ENCODE measurements at places on chromosomes 1 and 21.

- DNase-seq = no peak
Measured at GRCh38 chr1:45216861-45217260, 10.5 kb upstream of the ZSWIM5 start.

DNA sequence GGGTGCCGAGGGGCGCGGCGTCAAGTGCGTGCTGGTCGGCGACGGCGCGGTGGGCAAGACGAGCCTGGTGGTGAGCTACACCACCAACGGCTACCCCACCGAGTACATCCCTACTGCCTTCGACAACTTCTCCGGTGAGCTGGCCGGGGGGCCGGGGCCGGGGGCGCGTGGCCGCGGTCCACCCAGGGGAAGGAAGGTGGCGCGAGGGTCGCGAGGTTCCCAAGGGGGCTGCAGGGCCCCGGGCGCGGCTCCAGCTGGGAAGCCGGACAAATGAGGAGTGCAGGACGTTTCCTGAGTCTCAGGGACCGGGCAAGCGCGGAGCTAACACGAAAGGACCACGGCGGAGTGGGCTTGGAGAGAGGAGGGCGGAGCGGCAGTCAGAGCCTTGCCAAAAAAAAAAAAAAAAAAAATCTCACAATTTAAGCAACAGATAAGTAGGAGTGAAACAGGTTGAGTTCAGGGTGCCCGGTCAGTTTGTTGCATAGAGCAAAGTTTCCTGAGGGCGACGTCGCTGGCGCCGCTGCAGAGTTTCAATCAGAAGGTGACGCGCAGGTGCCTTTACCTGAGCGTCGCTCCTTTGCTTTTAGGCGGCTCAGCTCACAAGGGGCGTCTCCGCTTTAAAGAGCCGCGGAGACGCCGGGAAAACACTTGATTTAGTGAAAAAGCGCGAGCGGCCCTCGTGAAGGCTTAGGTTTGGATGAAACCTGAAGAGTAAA is 750 bp downstream of the RHOU start:
- peak; percentile 33 for DNase-seq

GRCh38 chr1:236753516-236753915 is 41.6 kb upstream of the MTR start:
- no peak for DNase-seq

DNA sequence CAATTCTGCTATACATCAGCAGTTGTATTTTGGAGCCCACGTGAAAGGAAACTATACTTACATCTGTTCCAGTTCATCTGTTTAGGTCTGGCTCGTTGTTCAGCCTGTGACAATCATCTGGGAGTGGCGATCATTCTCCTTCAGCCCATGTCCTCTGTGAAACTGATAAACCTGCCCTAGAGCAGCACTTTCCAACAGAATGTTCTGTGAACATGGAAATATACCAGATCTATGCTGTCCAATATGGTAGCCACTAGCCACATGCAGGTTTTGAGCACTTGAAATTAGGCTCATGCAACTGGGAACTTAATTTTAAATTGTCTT is 24.5 kb upstream of the COQ8A start:
- DNase-seq = no peak

DNA sequence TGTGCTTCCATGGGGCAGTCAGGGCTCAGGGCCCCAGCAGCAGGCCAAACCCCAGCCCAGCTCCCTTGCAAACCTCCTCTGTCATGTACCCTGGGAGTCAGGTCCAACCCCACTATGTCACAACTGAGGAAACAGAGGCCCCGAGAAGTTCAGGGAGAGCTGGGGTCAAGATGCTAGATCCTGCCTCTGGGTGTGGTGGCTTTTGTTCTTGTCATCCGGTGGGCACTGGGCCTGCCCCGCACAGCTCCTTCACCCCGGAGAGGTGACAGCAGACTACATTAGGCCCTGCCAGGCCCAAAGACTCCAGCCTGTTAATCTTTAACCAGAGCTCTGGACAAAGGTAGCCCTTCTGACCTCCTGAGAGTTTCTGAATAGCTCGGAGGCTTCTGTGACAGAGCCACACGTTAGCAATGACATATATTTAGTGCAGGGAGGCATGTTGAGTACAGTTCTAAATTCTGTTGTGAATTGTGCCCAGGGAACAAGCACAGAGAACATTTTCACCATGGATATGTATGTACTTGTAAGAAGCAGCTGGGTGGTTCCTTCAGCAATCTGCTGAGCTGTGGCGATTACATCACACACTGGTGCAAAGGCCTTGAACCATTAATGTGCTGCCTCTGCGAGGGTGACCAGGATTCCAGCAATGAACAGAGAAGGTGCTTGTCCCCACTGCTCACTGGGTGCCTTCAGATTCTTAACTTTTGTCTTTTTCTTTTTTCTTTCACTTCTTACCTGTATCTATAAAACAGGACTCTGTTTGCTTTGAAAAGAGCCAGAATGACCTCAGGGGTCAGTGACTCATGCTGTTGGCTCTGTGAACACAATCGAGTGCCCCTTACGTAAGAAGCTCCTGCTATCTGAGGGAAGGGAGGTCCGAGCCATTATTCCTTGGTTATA is 102.8 kb downstream of the RHOU start:
- no peak for DNase-seq

GRCh38 chr1:51945591-51945990 is 44.9 kb downstream of the RAB3B start:
- DNase-seq = no peak

- no peak for DNase-seq
Measured at GRCh38 chr1:41359211-41360073, 1.8 kb upstream of the FOXO6 start.

DNA sequence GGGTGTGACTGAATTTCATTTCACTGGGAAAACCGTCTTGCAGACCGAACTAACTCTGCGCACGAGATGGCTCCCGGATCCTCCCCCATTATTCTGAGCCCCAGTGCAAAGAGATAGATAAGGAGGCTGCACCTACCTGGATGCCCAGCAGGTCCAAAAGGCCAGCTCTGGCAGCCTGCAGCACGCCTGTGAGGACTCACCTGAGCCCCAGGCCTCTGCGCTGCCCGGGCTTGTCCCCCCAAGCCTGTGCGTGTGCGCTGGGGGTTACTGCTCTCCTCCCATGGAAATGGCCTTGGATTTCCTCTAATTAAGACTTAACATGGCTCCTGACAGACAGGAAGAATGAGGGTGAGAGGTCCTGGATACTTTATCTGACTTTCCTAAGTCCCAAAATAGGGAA is 83.4 kb downstream of the MDM4 start:
- DNase-seq = no peak

DNA sequence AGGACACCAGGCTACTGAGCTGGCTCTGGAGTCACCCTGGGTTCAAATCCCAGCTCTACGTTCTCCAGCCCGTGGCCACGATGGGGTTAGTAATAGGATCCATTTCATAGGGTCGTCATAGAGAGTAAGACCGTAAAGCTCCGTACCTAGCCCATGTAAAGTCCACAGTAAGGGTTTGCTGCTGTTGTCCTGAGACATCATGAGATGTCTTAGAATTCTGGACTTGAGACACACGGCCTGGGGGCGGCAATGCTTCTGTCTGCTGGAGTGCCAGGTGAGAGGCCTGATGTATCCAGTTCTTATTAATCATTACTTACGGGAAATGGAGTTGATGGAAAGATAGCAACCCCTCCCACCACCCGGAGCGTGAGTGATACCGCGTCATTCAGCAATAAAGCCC is 3.6 kb downstream of the TCP10L start:
- DNase-seq = no peak

DNA sequence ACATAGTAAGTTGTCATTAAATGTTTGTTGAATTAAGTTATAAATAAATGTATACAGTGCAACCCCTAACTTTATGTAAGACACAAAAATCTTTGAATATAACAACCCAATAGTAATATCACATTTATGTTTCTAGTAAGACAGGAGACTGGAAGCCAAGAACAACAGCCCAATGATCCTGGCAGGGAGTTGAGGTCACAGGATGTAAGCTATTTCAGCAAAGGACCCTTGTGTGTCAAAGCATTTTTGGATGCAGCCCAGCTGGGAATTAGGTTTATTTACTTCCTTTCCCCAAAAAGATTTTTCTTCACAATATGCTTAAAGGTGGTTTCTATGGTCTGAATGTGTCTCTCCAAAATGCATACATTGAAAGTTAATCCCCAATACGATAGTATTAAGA is 34.0 kb upstream of the ABCA4 start:
- no peak for DNase-seq

- no peak for DNase-seq
Measured at GRCh38 chr21:41317063-41317392, 427 bp downstream of the FAM3B start.

Data from stimulated activated CD4-positive, alpha-beta T cell treated with anti-CD3 and anti-CD28 coated beads, Interleukin-15, amount 100 ng/mL, for 24 hours (primary cell).